ENCODE measurements at places on chromosomes 6 and 20. TPM values are rescaled to one million over a fixed set of nuclear protein-coding genes. Genes with fewer than 3 reads are reported as not detected.
A peak's percentile ranks its signal among the peaks of the same experiment; 100 is the strongest.

The SIRPB2 gene
- total RNA-seq = not detected

- H3K4me3 ChIP-seq = no peak overlapping the region
- H3K27me3 ChIP-seq = no peaks in the 10 kb centered on the region
- H3K36me3 ChIP-seq = no peaks in the 10 kb centered on the region
- no peak overlapping the region for H3K27ac ChIP-seq
- no peak for DNase-seq
Measured at GRCh38 chr20:20691477-20692235, 20.8 kb downstream of the RALGAPA2 start.

The PLG gene
- total RNA-seq = not detected

The SLC35A1 gene
- 17.2 TPM for total RNA-seq

- H3K36me3 ChIP-seq = peaks cover 37% of the 10 kb centered on the region
- no peak overlapping the region for H3K27ac ChIP-seq
- DNase-seq = no peak
- H3K27me3 ChIP-seq = no peaks in the 10 kb centered on the region
Measured at GRCh38 chr20:31537890-31538289, 23.6 kb downstream of the HM13 start.

The WFDC10B gene
- total RNA-seq = not detected

GRCh38 chr6:28224131-28225055, 682 bp upstream of the ZSCAN9 start:
- peaks cover 14% of the 10 kb centered on the region for H3K4me1 ChIP-seq
- H3K4me3 ChIP-seq = peak overlapping the region; percentile 93
- peaks cover 22% of the 10 kb centered on the region for H3K36me3 ChIP-seq
- no peak for DNase-seq

DNA sequence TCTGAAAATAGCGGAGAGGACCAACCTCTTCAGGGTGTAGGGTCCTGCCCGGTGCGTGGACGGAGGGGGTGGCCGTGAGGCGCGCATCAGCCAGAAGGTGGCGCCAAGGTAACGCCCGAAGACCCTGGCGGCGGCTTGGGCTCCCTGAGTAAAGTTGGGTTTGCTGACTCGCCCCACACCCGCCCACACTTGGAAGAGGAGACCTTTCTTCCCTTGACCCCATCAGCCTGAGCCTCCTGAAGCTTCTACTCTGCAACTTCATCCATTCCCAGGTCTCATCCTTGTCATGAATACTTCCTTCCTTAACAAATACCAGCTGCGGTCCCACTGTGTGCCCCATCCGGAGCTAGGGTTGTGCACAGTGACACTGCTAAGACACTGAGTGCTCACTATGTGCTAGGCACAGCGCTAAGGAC, 14.6 kb downstream of the CD40 start:
- no peak overlapping the region for H3K27ac ChIP-seq
- H3K4me1 ChIP-seq = peaks cover 7% of the 10 kb centered on the region
- H3K4me3 ChIP-seq = no peak overlapping the region
- no peaks in the 10 kb centered on the region for H3K36me3 ChIP-seq
- H3K27me3 ChIP-seq = peaks cover 67% of the 10 kb centered on the region

DNA sequence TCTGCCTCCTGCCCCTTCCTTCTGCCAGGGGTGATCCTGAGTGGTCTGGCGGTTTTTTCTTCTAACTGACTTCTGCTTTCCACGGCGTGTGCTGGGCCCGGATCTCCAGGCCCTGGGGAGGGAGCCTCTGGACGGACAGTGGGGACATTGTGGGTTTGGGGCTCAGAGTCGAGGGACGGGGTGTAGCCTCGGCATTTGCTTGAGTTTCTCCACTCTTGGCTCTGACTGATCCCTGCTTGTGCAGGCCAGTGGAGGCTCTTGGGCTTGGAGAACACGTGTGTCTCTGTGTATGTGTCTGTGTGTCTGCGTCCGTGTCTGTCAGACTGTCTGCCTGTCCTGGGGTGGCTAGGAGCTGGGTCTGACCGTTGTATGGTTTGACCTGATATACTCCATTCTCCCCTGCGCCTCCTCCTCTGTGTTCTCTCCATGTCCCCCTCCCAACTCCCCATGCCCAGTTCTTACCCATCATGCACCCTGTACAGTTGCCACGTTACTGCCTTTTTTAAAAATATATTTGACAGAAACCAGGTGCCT, 10.2 kb downstream of the SLC29A1 start:
- H3K4me1 ChIP-seq = peaks cover 67% of the 10 kb centered on the region
- peaks cover 40% of the 10 kb centered on the region for H3K36me3 ChIP-seq
- H3K27ac ChIP-seq = peak overlapping the region; percentile 83
- H3K27me3 ChIP-seq = no peaks in the 10 kb centered on the region

GRCh38 chr6:51866867-51867266, 220.5 kb downstream of the PKHD1 start:
- H3K4me3 ChIP-seq = no peak overlapping the region
- no peak for DNase-seq
- no peaks in the 10 kb centered on the region for H3K4me1 ChIP-seq
- H3K36me3 ChIP-seq = no peaks in the 10 kb centered on the region
- peaks cover 14% of the 10 kb centered on the region for H3K27me3 ChIP-seq

DNA sequence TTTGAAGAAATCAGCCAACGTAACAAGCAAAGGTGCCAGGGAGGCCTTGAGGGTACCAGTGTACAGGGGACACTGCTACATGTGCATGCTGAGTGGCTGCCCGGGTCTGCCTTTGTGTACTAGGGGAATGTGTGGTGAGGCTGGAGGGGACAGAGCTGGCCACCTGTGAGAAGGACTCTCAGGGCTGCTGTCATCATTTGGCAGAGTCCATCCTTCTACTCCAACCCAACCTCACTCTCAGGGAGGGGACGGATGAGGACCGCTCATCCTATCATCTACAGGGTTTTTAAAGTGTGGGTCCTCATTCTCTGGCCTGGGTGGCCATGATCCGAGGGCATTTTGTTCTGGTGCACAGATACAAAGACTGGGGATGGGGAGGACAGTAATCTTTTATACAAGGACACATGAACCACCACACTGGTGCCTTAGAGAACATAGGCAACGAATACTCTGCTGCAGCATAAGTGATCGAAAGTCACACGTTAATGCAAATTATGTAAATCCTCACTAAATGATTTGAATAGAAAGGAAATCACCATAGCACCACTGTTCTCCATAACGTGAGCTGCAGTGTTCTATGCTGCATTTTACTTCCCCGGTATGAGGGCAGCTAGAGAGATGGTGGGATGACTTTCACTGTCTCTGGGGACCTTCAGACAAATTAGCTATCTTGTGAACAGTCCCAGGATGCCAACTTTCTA, 181.4 kb downstream of the GMPR start:
- peaks cover 30% of the 10 kb centered on the region for H3K4me1 ChIP-seq
- H3K4me3 ChIP-seq = no peak overlapping the region
- peak overlapping the region; percentile 96 for H3K27ac ChIP-seq

- H3K4me3 ChIP-seq = no peak overlapping the region
- H3K27ac ChIP-seq = no peak overlapping the region
- H3K27me3 ChIP-seq = peaks cover 6% of the 10 kb centered on the region
- no peak for DNase-seq
- no peaks in the 10 kb centered on the region for H3K4me1 ChIP-seq
Measured at GRCh38 chr20:54028276-54029011, 42.0 kb downstream of the BCAS1 start.

GRCh38 chr6:70130865-70131264, 172.0 kb downstream of the COL9A1 start:
- no peaks in the 10 kb centered on the region for H3K36me3 ChIP-seq
- DNase-seq = no peak
- H3K27ac ChIP-seq = no peak overlapping the region
- H3K27me3 ChIP-seq = no peaks in the 10 kb centered on the region

GRCh38 chr6:149851461-149852110, 12.6 kb downstream of the LRP11 start:
- no peak for DNase-seq
- no peaks in the 10 kb centered on the region for H3K27me3 ChIP-seq
- peaks cover 58% of the 10 kb centered on the region for H3K4me1 ChIP-seq
- peaks cover 13% of the 10 kb centered on the region for H3K36me3 ChIP-seq

The MBOAT1 gene
- total RNA-seq = 6.5 TPM

- peak overlapping the region; percentile 95 for H3K27ac ChIP-seq
- H3K36me3 ChIP-seq = peaks cover 20% of the 10 kb centered on the region
- H3K4me1 ChIP-seq = peaks cover 27% of the 10 kb centered on the region
- no peak overlapping the region for H3K4me3 ChIP-seq
- no peak for DNase-seq
- no peaks in the 10 kb centered on the region for H3K27me3 ChIP-seq
Measured at GRCh38 chr6:3001773-3002293, 2.1 kb downstream of the NQO2 start.

DNA sequence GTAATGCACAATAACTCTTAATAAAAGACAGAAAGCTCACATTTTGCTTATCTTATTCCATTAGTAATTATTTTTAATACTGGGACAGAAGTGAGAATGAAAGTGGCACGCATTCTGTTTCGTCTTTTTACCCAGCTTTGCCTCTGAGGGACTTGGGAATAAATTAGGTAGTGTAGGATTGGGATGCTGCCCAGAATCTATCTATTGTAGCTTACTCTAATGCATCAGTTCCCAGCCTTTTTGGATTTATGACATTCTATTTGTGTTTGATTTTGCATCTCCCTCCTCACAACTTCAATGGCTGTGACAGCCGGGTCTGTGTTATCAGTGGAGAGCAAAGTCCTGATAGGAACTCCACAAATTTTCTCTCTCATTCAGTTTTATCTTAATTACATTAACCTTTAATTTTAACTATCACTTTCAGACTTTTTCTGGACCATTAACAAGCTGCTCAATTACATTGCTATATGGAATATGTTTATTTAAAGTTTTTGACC, 62.9 kb upstream of the TULP4 start:
- peaks cover 9% of the 10 kb centered on the region for H3K4me1 ChIP-seq
- peaks cover 12% of the 10 kb centered on the region for H3K36me3 ChIP-seq
- H3K27ac ChIP-seq = no peak overlapping the region
- no peak overlapping the region for H3K4me3 ChIP-seq

The MAP7 gene
- total RNA-seq = 0.38 TPM

DNA sequence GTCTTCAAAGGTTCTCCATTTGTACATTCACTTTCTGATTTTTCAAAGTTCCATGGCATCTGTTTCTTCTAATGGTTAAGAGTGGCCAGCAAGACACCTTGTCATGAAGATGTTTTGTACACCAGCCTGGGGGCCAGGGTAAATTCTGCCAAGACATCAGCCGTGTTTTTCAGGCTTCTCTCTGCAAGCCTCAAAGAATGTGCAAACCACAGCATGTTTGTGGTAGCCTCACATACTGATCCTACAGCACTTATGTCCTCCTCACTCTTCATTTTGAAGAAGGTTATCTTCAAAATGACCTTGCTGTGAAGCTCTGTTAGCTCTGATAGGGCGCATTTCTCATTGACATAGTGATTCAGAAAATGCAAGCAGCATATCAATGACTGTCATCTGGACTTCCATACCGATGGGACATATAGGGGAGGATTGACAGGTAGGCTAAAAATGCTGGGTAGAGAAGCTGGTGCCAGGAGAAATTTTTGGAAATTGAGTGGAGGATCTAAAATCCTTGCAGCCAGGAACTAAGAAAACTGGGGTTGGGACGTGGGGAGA, 59.3 kb upstream of the SPTLC3 start:
- H3K27me3 ChIP-seq = no peaks in the 10 kb centered on the region
- DNase-seq = no peak
- no peak overlapping the region for H3K4me3 ChIP-seq
- H3K36me3 ChIP-seq = no peaks in the 10 kb centered on the region

DNA sequence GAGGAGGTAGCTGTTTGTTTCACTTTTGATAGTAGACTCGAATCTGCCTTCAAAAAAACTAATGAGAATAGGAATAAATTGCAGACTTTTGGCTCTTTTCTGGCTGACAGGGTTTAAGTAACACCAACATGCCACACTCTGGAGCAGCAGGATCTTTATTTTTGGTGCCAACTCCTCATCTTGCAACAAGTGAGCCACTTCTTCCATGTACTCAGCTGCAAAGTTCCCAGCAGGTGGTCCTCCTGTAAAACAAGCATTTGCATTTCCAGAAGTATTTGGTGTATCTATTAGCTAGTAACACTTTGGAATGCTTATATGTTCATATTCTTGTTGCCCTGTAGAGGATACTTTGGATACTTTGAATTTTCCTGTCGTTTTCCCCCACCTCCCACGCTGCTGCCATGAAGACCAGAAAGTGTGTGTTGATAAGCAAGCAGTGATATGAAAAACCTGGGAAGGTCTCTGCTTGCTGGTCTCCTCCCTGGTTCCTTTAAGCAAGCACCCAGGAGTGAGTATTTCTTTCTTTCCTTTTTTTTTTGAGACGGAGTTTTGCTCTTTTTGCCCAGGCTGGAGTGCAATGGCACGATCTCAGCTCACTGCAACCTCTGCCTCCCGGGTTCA, 1.0 kb downstream of the ARMH2 start:
- H3K27me3 ChIP-seq = no peaks in the 10 kb centered on the region
- peak overlapping the region; percentile 80 for H3K27ac ChIP-seq
- H3K4me3 ChIP-seq = peak overlapping the region; percentile 53
- H3K4me1 ChIP-seq = peaks cover 58% of the 10 kb centered on the region
- H3K36me3 ChIP-seq = no peaks in the 10 kb centered on the region
- no peak for DNase-seq

- no peak overlapping the region for H3K27ac ChIP-seq
- DNase-seq = no peak
- peaks cover 28% of the 10 kb centered on the region for H3K4me1 ChIP-seq
Measured at GRCh38 chr20:48728042-48728825, 99.6 kb downstream of the PREX1 start.

- no peaks in the 10 kb centered on the region for H3K27me3 ChIP-seq
- DNase-seq = no peak
- H3K4me3 ChIP-seq = no peak overlapping the region
- no peaks in the 10 kb centered on the region for H3K36me3 ChIP-seq
- H3K4me1 ChIP-seq = peaks cover 41% of the 10 kb centered on the region
Measured at GRCh38 chr6:81609736-81610135, 142.7 kb downstream of the TENT5A start.

DNA sequence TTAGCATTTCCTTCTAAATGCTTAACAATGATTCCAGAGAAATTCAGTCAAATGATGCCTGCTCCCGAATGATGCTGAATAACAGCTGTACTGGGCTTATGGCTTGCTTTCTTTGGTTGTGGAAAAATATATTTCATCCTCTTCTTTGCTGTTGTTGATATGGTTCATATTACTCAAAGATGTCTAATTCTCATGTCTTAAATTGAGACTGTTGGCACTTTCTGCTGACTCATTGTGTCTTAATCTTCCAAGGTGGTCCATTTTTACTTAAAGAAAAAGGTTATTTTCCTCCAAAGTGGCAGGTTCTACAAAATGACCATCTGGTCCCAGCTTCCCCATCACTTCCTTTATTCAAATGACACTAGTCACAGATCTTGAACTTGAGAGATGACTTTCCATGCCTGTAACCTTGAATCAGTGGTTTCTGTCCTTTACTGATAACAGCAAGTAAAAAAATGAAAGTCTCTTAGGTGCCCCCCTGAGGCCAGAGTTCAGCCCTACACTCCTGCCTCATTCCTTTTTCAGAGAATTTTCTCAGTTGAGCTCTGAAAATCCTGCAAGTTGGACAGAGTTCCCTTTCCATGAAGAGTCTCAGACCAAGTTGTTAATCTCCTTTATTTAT, 6.9 kb downstream of the SNAP25 start:
- H3K27ac ChIP-seq = no peak overlapping the region
- H3K36me3 ChIP-seq = no peaks in the 10 kb centered on the region
- no peak for DNase-seq
- H3K4me1 ChIP-seq = no peaks in the 10 kb centered on the region

The CLPSL2 gene
- not detected for total RNA-seq

All from osteocyte (in vitro differentiated cells).